HepG2 (cell line): ENCODE measurements at places on chromosomes 2 and 18.

- DNase-seq: no peak
Measured at GRCh38 chr2:187916799-187917198, 362.6 kb upstream of the TFPI start.

DNA sequence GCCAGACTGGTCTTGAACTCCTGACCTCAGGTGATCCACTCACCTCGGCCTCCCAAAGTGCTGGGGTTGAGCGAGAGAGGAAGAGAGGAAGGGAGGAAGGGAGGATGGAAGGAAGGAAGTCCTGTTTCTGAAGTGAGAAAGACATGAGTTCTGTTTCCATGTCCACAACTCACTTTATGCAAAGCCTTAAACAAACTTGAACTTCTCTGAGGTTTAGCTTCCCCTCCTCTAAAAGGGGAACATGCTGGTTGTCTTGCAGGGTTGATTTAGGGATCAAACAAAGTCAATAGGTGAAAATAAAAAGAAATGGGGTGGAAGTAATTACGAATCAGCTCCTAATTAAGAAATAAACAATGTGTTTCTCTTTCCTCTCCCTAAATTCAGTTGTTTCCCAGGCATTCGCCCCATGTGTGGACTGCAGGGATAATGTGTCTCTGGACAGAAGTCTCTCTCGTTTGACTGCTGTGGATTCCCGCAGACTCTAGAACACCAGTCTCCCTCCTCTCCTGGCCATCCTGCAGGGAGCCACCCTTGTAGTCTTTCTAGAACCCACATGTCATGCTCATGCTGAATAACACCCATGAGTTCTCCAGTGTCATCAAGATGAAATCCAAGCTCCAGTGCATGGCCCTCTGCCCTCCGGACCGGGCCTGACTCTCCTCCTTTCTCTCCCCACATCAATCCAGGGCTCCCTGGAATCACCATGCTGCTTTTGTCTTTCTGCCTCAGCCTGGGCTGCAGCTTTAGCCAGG lies 229.3 kb upstream of the TRIB2 start:
- no peak for DNase-seq

DNA sequence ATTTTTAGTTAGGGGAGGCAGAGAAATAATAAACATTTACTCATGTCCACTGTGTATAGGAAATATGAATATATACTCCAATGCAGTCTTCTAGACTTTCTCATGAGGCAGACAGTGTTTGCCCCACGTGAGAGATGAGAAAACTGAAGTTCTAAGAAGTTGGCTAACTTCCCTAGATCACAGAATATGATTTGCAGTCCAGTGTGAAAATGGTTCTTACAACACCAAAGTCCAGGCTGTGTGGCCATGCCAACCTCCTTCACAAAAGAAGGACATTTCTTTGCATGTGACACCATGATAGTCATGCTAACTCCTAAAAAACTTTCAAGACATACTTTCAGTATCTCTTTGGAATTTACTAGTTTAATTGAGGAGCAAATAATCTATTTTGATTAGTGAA lies 143.7 kb downstream of the IRS1 start:
- no peak for DNase-seq

DNA sequence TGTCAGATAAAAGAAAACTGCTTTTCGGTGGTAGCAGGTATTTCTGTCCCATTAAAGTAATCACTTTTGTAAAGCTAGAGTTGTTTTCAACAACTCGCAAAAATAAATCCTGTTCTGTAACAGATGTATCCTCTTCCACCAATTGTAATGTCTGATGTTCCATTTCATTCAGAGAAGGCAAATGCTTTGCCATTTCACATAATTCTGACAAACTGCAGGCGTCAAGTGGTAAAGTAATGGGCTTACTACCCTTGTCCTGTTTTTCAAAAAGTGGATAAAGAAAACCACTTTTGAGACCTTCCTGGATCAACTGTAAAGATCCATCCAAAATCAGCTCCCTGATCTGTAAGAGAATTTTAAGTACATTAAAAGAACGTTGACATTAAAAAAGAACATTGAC lies 16.6 kb downstream of the METTL4 start:
- no peak for DNase-seq

GRCh38 chr2:98167916-98168315 lies 80.9 kb downstream of the VWA3B start:
- DNase-seq: no peak

GRCh38 chr2:174764280-174765255 lies at the start of gene CHRNA1:
TSS of gene CHRNA1 (minus strand) at chr2:174764472. CDS start at chr2:174764394, 78 bp downstream.
- DNase-seq: no peak

- no peak for DNase-seq
Measured at GRCh38 chr2:83784315-83784714, 674.8 kb downstream of the SUCLG1 start.

GRCh38 chr18:45107425-45107824 lies 426.7 kb downstream of the SETBP1 start:
- DNase-seq: no peak

DNA sequence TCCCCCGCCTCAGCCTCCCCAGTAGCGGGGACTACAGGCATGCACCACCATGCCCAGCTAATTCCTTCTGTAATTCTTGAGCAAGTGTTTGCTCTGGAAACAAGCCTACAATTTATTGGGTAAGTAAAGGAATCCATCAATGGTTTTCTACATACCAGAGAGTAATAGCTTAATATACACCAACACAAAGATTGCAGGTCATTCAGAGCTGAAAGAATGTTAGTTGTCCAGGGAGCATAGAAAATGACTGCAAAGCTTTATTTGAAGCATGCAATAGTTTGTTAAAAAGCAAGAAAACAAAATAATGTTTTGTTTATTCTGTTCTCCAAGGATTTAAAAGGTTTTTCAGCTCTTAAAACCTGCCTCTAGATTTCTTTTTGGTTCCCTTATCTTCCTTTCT lies 5.6 kb downstream of the IDH1 start:
- no peak for DNase-seq

GRCh38 chr2:190607657-190608357 lies 41.1 kb upstream of the NAB1 start:
- no peak for DNase-seq

GRCh38 chr2:236643480-236643879 lies 73.9 kb downstream of the ACKR3 start:
- no peak for DNase-seq

GRCh38 chr2:101998896-101999789 lies 7.4 kb downstream of the IL1R2 start:
- peak; percentile 89 for DNase-seq

- DNase-seq: no peak
Measured at GRCh38 chr2:224709301-224709700, 6.9 kb downstream of the CCDC195 start.

GRCh38 chr2:62306751-62307468 lies 111.0 kb downstream of the B3GNT2 start:
- DNase-seq: no peak

- DNase-seq: no peak
Measured at GRCh38 chr2:9720352-9721093, 89.7 kb upstream of the YWHAQ start.

- DNase-seq: no peak
Measured at GRCh38 chr2:28348149-28348567, 44.5 kb upstream of the FOSL2 start.

DNA sequence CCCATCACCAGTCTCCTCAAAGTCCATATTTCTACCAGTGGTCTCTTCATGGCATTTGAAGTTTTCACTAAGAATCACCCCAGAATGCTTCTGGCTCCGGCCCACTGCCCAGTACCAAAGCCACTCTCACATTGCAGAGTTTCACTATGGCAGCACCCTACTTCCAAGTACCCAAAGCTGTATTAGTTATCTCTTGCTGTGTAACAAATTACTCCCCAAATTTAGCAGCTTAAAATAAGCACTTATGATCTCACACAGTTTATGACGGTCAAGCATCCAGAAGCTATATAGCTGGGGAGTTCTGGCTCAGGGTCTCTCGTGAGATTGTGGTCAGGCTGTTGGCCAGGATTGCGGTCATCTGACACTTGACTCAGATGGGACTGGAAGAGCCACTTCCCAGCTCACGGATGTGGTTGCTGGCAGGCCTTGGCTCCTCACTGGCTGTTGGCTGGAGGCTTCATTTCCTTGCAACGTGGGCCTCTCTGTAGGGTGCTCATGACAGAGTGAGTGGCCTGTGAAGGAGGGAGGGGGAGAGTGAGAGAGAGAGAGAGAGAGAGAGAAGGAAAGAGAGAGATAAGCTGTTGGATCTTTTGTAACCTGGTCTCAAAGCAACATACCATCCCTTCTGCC lies 189.5 kb downstream of the CTIF start:
- no peak for DNase-seq

DNA sequence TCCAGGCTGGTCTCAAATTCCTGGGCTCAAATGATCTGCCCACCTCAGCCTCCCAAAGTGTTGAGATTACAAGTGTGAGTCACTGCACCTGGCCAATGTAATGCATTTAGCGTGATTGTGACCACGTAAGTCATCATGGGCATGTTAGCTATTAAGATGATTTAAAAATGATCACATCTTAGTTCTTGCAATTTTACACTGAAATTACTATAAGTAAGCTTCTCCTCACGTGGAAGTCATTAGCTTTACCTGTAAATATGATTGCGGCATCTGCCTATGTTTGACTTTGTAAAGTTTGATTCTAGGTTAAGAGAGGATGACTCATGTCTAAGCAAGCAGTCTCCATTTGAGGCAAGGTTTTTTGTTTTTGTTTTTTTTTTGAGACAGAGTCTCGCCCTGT lies 85.5 kb downstream of the PMAIP1 start:
- DNase-seq: no peak

- DNase-seq: no peak
Measured at GRCh38 chr2:196939371-196939770, 12.9 kb upstream of the PGAP1 start.

DNA sequence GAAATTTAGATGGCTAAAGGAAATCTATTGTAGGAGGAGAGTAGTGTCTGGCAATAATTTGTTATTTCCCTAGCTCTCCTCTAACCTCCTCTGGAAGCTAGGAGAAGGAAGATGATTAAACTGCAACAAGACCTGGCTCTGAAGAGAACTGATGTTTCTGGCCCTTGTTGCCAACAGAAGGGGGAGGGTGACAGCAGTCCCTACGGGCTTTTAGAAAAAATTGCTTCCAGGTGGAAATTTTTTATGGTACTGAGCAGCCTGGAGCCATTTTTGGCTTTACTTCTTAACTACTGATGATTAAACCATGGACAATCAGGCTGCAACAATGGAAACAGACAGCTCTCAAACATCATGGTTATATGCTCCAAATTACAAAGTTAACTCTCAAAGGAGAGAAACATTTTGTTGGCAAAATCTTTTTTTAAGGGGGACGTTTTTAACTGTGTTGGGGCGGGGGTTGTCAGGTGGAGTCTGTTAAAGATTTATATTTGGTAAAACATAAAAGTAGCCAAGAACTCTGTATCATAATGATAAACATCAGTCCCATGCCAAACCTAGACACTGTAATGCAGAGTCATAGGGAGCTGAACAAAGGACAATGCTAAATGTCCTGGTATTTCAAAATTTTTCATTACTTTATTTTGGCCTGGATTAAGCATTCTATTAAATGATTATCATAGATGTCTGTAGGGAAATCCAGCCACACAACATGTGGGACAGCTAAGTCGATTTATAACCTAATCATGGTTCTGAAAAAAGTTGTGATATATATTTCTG lies 70.0 kb downstream of the EXOC6B start:
- peak; percentile 17 for DNase-seq

GRCh38 chr18:63676526-63677323 lies 15.0 kb upstream of the SERPINB3 start:
- no peak for DNase-seq

- no peak for DNase-seq
Measured at GRCh38 chr2:236858661-236859060, 227.0 kb upstream of the COPS8 start.

- DNase-seq: no peak
Measured at GRCh38 chr18:77000527-77000926, 132.1 kb downstream of the MBP start.

- no peak for DNase-seq
Measured at GRCh38 chr18:26376105-26376504, 149.9 kb downstream of the TAF4B start.

- no peak for DNase-seq
Measured at GRCh38 chr18:21081426-21081825, 30.2 kb downstream of the ROCK1 start.

- no peak for DNase-seq
Measured at GRCh38 chr2:151908204-151908882, 80.1 kb upstream of the ARL5A start.

DNA sequence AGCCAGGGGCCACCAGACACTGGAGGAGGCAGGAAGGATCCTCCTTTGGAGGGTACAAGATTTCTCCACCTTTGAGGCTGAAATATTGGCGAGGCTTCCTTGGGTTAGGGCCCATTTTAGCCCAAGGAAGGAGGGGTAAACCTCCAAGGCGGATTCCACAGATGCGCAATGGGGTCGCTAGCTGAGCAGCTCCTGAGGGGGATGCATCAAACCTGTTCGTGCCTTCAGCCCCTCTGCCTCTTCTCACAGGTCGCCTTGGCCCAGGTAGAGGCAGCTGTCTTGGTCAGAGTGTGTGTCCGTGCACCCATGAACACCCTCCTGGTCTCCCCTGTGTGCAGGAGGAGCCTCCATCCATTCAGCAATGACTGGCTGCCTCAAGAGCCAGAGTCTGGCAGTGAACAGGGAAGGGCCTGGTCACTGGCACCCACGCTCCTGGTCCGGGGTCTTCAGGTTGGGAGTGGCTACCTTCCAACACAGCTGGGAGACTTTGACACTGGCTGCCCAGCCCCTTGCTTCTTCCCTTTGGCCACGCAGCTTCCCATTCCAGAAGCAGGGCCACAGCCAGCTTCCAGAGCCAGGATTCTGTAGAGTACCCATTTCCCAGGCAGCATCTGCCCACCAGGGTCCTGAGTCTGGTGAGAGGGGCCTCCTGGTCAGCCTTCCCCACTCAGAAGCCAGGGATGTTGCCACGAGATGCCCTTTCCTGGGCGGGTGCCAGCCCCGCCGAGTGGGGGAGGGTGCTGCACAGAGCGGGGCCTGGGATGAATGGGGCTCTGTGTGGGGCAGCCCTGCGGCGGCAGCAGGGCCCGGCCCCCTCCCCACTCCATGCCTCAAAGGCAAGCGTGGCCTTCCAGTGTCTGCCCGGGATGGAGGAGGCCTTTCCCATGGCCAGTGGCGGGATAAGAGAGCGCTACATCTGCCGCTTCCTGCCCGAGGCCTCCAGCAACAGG lies 95.8 kb upstream of the GPC1 start:
- DNase-seq: no peak

DNA sequence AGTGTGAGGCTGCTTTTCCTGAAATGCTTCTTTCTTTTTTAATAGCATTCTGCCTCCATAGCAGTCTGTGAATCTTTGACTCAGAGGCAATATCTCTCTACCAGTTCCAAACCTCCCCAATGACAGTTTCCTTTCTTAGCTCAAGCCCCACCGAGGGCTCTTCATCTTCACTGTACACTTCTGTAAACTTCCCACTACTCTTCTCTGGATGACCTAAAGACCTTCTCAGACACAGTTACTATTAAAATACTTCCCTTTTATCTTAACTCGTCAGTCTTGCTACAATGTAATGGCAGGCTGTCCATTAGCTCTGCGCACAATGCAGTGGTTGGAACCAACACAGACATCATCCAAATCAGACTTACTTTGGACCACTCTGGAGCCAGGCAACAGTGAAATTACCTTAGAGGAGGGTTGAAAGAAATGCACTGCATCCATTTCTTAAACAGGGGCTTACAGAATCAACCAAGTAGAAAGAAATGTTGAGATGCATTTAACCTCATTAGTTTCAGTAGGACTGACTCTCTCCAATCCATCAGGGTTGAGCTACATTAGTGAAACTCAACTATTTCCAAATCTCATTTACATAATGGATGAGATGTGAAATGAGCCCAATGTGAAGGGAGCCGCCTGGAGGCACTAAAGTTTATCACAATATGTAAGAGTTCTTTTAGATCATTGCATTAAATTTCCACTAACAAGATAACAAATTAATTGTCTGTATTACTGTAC lies 343.8 kb downstream of the SETBP1 start:
- DNase-seq: no peak
